ENCODE measurements at places on chromosomes 1 and 21.

GRCh38 chr1:90580176-90580575, 136.9 kb downstream of the BARHL2 start:
- DNase-seq, result no peak

- no peak for DNase-seq
Measured at GRCh38 chr1:79976287-79976686, 969.8 kb upstream of the ADGRL4 start.

- no peak for DNase-seq
Measured at GRCh38 chr1:184811439-184812111, 56.9 kb upstream of the EDEM3 start.

DNA sequence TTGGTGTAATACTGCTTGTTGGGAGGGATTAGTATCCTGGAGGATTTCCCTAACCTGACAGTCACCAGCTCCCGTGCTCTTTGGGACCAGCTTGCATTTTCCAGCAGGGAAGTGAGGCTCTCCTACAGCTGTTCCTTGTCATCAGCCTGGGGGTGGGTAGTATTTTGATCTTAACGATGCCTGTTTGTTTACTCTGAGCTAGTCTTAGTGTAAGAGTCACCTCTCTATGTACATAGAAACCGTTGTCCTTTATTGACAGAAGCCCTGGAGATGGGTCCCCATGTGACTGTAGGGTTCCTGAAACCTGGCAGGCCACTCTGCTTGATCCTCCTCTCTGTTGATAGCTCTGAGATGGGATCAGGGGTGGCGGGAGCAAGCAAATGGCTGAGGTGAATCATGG, 58.0 kb downstream of the ACP6 start:
- no peak for DNase-seq

- no peak for DNase-seq
Measured at GRCh38 chr1:26351590-26352337, 2.2 kb downstream of the CRYBG2 start.

GRCh38 chr1:21069549-21069948, 107.1 kb downstream of the EIF4G3 start:
- DNase-seq, result no peak

DNA sequence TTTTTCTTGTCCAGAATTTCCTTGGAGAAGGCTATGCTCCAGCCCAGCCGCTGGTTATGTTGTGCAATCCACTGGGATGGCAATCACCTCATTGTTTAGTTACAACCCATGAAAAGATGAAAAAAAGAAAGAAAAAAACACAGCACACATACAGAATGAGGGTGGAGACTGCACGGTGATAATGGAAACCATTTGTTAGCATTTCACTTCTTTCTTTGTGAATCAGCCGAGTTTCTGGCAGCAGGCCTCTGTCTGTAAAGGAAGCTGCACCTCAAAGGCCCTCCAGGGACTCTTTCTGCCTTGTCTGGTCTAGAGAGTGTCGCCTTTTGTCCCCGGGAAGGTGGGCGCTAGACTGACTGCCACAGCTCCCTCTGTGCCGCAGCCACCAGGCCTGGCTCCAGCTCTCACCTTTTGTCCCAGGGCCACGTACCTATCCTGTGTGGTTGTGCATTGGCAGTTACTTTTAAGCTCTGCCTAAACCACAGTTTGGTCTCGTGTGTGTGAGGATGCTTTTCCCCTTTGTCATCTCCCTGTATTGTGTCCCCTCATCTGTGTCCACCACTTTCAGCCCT, 35.6 kb downstream of the NGF start:
- no peak for DNase-seq

- DNase-seq, result no peak
Measured at GRCh38 chr1:112711670-112712069, 3.5 kb downstream of the PPM1J start.

DNA sequence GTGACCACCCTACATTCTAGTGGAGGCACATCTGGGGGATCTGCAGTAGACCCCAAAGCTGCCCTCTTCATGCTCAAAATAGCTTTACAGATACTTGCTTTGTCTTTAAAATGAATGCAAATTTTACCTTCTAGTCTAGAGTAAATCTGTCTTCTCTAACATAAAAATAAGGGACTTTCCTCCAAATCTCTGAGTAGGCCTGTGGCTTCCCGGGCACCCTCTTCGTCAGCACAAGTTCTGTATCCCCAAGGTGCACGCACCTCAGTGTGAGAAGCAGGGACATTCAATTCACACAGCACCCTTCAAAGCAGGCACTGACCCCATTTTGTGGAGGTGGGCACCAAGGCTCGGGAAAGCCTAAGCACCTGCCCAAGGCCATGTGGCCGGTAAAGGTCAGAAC, 19.0 kb downstream of the MEF2D start:
- DNase-seq, result no peak

- DNase-seq, result no peak
Measured at GRCh38 chr21:34141373-34141772, 68.0 kb downstream of the MRPS6 start.

GRCh38 chr21:24290151-24290833, 1317.0 kb downstream of the MRPL39 start:
- no peak for DNase-seq

- no peak for DNase-seq
Measured at GRCh38 chr1:104125970-104126369, 376.3 kb downstream of the AMY1C start.

- DNase-seq, result no peak
Measured at GRCh38 chr1:116458695-116459094, 85.7 kb downstream of the ATP1A1 start.

GRCh38 chr1:2346691-2347408, 44.5 kb downstream of the MORN1 start:
- DNase-seq, result no peak

- no peak for DNase-seq
Measured at GRCh38 chr1:223837206-223837605, 8.5 kb downstream of the TP53BP2 start.

- DNase-seq, result no peak
Measured at GRCh38 chr1:206890125-206891060, 6.8 kb upstream of the IL24 start.

- no peak for DNase-seq
Measured at GRCh38 chr1:178942285-178943198, 71.7 kb upstream of the ANGPTL1 start.

GRCh38 chr1:100552031-100552430, 14.1 kb downstream of the GPR88 start:
- no peak for DNase-seq

GRCh38 chr1:237043846-237044636, 2.1 kb downstream of the RYR2 start:
- no peak for DNase-seq

- DNase-seq, result no peak
Measured at GRCh38 chr1:157352817-157353408, 199.4 kb downstream of the FCRL5 start.

GRCh38 chr1:117060441-117061317, 553 bp downstream of the TTF2 start:
- no peak for DNase-seq

GRCh38 chr1:175422156-175422555, 229.6 kb upstream of the KIAA0040 start:
- DNase-seq, result no peak

DNA sequence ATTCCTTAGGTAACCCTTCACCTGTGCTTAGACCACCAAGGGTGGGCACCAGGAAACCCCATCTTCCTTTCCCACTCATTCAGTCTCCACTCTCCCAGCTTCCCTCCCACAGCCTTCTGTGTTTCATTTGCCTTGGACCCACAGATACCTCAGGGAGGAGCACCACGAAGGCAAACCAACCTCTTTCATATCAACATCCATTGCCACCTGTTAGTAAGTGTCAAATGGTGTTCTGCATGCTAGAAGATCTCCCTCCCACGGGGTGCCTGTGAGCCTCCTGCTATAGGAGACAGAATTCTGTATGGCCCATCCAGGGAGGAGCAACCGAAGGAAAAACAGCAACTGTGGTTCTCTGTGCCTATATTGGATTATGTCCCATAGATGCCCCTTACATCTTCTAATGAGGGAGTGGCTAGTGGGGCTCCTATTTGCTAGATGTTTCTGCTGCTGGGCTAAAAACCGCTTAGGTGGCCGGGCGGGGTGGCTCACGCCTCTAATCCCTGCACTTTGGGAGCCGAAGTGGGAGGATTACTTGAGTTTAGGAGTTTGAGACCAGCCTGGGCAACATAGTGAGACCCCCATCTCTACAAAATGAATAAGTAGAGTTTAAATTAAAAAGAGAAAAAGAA, 25.6 kb upstream of the SCCPDH start:
- no peak for DNase-seq

DNA sequence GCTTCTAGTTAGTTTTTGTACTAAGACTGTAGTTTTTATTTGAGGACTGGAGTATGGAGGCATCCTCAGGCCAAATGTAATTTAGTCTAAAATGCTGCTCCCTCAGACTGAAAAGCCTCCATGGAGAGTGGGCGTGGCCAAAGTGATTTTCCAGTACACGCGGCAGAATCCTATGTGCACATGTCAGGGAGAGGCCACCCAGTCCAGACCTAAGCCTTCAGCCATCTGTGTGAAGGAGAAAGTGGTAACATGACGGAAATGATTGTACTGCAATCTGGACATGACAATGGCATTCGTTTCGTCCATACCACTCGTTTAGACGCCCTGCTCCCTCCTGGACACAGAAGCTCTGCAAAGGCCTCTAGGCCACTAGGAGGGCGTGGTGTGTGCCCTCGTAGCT, 56.2 kb downstream of the PCP4 start:
- DNase-seq, result no peak

DNA sequence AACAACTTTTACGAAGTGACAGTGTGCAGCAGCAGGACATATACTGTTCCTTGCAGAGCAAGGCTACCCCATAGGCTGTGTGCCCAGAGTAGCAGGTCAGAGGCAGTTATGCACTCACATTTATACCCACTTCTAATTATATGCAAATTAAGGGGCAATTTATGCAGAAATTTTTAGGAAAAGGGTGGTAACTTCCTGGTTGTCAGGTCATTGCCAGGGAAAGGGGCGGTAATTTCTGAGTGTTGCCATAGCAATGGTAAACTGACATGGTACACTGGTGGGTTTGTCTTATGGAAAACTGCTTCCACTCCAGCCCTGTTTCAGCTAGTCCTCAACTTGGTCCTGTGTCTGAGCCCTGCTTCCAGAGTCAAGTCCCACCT, 12.0 kb upstream of the SLAMF1 start:
- DNase-seq, result no peak

GRCh38 chr1:219565921-219566320, 47.0 kb downstream of the ZC3H11B start:
- no peak for DNase-seq

DNA sequence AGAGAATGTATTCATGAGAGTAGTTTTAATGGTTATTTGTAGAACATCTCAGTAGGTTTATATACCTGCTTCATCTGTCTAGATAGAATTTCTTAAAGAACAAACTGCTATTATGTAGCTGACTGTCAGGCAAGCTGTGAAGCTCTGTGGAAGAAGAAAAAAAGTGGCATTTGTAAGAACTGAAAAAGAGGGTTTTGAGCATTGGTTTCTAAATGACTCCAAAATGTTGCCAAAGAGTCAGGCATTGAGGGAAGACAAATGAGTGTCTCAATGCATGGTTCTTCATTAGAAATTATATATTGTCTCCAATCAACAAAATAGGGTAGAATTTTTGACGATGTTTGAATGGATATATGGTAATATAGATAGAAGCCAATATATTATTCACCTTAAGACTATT, 1276.1 kb downstream of the KCNT2 start:
- DNase-seq, result no peak

DNA sequence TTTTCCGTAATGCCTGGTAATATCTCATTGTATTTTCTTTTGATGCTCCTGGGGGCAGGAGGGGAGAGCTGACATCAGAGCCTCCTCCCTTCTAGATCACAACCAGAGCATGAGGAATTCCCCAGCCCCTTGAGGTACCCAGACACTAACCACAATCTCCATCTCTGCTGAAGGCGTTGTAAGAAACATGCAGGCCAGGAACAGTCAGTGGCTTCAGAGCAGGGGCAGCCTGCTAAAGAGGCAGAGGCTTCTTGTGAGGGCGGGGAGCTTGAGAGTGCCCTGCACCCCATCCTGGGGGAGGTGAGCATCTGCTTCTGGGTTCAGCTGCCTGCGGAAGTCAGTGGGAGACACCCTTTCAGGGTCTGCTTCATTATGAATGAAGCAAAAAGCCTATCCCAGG, 19.0 kb downstream of the MAPKAPK2 start:
- no peak for DNase-seq

- no peak for DNase-seq
Measured at GRCh38 chr1:2215909-2216766, 12.0 kb upstream of the SKI start.

DNA sequence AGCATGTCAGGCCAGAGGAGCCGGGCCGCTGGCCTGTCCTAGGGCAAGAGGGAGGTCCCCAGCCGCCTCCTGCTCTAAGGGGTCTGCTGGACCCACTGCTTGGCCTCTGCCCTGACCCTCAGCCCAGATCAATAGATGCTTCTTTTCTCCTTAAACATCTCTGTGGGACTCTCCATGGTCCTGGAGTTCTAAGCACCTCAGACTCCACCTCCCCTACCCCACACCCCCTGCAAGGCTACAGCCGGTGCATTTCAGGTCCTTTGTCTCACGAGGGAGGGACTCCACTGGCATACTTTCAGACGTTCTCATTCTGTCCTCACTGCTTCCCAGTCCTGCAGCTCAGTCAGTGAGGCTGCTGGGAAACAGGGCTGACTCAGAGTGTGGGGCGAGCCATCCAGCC, 11.0 kb downstream of the CNTN2 start:
- no peak for DNase-seq

DNA sequence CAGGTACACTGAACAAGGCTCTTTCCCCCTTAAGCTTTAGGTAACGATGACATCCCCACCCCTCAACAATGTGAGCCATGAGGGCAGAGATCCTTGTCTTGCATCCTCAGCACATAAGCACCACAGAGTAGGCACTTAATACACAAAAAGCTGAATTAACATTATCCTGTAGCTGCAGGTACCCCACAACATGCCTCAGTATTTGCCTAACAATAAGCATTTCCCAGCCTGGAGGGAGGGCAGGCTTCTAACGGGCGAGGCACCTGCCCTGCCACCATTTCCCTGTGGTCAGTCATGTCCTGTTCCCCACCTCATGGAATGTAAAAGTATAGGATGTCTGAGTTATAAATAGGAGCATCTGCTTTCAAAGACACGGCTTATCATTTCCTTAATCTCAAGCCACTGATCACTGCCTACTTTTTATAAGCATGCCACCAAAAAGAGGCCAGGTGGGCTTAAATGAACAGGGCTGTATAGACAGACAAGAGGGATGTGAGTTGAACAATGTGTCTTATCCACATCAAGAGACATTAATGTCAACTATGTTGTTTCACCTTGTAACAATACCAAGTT, 3.4 kb downstream of the CAPZB start:
- no peak for DNase-seq

GRCh38 chr1:201625226-201625761, 86.4 kb downstream of the NAV1 start:
- no peak for DNase-seq

DNA sequence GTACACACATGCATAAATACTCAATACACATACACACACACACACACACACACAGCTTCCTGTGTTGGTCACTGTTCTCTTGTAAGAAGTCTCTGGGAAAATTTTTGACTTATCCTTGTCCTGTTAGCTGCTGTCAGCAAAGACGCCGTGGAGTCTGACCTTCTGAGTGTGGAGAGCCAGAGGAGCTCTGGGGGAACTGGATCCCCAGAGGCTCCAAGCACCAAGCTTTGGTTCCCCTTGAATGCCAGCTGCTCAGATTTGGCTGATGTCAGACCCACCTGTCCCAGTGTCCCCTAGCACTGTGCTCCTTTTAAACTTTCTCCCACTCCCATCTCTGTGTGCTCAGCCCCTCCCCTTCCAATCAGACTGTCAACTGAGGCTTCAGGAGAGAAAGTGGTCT, 319.1 kb downstream of the CAMTA1 start:
- DNase-seq, result no peak
